ENCODE measurements at places on chromosomes 11 and 22. TPM values are rescaled to one million over a fixed set of nuclear protein-coding genes. Genes with fewer than 3 reads are reported as not detected.

SYT8 gene
- 0.39 TPM for polyA plus RNA-seq

PIM3 gene
- 25.1 TPM for polyA plus RNA-seq

ZNF215 gene
- polyA plus RNA-seq, result 2.5 TPM

RCOR2 gene
- 15.6 TPM for polyA plus RNA-seq
